T-helper 2 cell treated with Interferon-gamma antibody and Interleukin-4, amounts not matched to agents 5 μg/mL and 100 μg/mL, for 36 hours (primary cell): ENCODE measurements at places on chromosomes 7 and 10.

- DNase-seq = no peak
Measured at GRCh38 chr10:12797471-12798262, 203.8 kb downstream of the CCDC3 start.

- no peak for DNase-seq
Measured at GRCh38 chr7:99499371-99499720, 735 bp downstream of the ZNF394 start.

DNA sequence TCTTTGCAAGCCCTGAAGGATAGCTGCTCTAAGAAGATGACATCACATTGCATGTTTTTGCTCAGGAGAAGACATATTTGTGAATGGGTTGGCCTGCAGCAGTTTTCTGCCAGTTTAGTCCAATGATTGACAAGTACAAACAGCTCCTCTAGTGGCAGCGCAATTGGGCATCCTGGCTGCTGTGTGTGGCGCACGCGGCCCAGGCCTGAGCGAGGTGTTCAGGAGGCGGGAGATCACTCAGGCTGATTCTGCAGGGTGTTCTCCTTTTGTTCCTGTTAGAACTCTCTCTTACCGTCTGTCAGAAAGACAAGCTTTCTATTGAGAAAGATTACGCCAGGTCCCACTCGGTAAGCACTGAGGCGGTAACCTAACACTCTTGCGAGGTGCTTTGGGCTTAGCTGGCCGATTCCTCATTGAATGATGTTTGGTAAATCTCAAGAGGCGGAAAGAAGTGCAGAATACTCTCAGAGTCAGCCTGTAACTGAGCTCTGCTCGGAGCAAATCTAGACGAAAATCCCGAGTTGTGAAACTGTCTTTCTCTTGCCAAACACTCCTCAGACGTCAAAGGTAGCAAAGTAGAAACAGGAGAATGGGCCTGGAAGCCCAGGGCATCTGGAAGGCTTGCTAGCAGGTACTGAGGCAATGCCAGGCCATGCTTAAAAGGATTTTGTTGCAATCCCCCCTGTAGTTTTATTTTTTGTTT is 219.2 kb upstream of the BMPER start:
- DNase-seq = no peak

GRCh38 chr7:5564894-5565293 is 141.3 kb upstream of the TNRC18 start:
- DNase-seq = no peak

DNA sequence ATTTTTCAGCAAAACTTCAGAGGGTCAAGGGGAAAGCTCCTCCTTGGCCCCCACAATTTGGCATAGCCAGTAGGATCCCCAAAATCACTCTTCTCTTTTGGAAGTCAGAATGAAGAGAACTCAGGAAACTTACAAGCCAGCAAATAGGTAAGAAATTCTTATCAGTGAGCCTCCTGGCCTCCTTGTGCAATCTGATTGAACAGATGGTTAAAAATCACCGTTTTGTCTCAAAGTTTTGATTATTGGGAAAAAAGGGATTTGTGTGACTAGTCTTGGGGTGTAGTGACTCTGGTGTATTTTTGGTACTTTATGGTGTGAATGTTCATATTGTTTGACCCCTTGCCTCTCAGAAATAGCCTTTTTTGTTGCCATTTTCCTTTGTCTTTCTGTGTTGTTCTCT is 56.2 kb downstream of the HTR7 start:
- no peak for DNase-seq
